Fibroblast of pulmonary artery (primary cell): ENCODE measurements at places on chromosomes 7 and 10.

DNA sequence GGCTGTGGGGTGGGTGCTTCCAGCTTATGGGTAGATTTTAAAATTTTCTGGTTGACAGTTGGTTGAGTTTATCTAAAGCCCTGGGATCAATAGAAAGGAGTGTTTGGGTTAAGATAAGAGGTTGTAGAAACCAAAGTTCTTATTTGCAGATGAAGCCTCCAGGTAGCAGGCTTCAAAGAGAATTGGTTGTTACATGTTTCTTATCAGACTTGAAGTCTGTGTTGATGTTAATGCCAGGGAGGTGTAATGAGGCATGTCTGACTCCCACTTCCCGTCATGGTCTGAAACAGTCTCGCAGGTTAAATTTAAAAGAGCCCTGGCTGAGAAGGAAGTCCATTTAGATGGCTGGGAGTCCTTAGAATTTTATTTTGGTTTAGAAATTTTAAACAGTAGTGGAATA lies 165.2 kb upstream of the TMEM72 start:
- DNase-seq: no peak

DNA sequence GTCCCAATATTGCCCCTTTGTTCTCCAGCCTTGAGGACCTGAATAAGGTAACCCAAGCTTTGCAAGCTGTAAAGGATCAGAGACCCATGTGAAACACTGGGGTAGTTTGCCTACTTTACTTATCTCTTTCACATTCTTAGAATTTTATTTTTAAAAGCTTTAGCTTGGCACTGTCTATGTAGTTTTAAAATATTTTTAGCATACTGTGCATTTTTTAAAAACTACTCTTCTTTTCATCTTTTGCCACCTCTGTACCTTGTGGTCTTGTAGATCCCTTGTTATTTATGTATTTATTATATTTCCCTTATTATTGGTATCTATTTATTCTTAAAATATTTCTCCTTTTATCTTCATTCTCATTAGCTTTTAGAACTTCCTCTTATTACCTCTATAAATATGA lies 12.0 kb upstream of the PTPRZ1 start:
- no peak for DNase-seq

- DNase-seq: no peak
These were observed 31.2 kb downstream of the LDB3 start for GRCh38 chr10:86699541-86699940.

DNA sequence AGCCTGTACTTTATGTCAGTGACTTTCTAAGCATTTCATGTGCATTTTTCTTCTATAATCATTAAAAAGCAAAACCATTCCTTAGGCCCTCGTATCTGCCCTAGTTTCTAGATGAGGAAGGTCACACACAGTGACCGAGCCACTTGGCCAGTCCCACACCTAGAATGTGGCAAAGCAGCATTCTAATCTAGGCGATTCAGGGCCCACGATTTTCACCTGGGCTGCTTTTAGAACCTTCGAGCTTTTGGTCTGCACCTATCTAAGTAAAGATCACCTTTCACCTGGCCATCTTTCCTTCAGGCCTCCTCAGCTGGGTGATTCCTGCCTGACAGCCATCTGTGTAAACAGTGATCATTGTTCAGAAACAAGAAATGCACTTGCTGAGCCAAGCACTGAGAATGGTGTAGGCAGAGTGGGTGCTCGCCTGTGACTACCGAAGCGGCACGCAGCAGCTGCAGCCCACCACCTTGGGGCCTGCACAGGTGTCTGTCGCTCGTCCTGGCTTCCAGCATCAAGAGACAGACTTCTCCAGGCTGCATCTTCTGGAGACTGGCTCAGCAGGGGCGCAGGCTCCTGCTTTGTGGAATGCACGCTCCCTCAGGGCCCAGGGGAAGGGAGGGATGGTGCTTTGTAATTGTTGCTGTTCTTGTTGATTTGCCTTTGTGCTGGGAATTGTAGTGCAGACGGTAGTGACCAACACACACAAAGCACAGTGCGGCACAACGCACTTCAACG lies 149.0 kb upstream of the INSYN2A start:
- DNase-seq: no peak

DNA sequence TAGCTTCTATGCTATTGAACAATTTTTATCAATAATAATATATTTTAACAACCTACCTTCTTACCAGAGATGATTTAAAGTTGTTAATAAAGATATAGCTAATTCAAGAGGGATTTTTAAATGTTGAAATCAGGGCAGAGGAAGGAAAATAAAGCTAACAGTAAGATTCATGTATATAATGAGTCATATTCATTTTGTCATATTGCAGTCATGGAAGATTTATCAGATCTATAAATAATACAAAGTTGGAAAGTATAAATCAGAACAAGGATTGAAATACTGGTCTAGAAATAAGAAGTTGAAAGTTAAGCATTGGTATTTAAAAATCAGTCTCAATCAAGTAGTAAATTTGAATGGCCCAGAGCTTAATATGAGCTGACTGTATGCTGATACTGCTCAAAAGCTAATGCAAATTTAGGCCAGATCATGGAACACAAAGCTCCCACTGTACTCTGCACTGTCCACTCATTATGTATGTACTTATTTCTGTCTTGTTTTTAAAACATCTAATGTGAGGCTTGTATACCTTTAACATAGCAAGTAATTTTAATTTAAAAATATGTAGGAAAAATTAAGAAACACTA lies 196.9 kb downstream of the ZEB1 start:
- no peak for DNase-seq

DNA sequence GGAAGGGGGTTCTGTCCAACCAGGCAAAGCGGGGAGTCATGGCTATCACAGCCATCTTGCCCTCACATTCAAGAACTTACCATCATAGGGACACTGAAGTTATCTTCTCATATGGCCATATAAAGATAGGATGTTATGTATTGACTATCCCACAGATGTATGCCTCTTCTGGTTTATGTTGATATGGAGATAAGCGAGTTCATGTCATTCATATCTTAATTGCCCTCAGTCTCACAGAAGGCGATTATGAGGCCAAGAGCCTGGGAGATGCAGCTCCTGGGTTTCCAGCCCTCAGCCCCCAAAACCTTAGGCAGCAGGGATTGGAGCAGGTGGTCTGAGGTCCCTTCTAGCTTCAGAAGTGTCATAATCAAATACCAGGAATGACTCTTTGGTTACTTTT lies 8.5 kb upstream of the ANKRD61 start:
- no peak for DNase-seq

DNA sequence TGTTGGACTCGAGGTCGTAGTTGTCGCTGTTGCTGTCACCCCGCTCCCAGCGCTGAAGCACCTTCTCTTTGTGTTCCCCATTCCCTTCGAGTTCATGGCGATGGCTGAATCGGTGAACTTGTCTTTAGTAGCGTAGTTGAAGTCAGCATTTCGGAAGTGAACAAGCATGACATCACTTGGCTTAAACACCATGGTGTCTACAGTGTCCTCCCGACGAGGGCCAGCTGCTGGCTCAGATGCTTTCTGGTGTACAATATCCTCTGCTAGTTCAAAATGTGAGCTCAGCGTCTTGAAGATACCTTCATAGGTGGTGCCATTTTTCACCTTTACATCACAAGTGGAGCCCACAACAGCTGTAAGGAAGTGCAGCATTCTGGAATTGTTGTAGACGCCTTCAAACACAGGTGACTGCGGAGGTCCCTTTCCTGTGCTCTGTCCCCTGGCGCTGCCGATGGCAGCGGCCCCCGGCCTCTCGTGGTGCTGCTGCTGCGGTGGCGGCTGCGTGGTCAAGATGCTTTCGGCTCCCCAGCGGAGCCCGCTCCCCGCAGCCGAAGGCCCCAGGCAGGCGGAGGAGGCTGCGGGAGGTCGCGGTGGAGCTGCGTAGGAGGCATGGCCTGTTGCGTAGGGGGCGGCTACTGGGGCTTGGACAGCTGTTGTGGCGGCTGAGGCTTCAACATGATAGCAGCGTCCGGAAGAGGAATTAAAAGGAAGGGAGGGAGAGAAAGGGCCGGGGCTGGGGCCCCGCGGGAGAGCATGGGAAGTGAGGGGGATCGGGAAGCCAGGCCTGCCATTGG lies 59.3 kb downstream of the ANKMY2 start:
- DNase-seq: peak; percentile 46

- DNase-seq: no peak
These were observed 569.0 kb upstream of the SORCS1 start for GRCh38 chr10:107733328-107734130.

DNA sequence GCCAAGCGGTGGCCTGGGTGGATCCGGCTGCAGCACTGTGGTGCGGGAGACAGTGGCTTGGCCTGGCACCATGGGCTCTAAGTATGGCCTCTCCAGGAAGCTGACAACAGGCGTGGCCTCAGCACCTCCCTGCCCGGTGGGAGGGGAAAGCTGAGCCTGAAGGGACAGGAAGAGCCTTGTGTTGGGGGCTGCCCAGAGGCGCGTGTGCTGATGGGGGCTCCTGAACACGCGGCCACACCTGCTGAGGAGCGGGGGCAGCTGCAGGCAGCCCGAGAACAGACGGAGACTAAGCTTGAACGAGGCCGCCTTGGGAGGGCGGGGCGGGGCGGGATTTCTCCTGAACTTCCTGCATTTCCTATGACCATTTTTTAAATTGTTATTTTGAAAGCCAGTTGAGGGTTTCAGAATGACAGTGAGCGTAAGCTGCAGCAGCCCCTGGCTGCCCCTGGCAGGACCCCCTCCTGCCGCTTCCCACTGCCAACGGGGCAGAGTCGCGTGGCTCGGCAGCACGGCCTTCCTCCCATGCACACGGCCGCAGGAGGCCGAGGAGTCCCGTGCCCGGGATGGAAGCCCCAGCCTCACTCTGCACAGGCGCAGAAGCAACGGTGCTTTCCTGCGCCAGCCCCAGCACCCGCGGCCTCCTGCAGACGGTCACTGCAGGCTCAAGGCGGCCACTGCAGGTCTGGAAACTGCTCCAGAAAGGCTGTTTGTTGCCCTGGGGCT lies 43.2 kb downstream of the DPYSL4 start:
- no peak for DNase-seq

DNA sequence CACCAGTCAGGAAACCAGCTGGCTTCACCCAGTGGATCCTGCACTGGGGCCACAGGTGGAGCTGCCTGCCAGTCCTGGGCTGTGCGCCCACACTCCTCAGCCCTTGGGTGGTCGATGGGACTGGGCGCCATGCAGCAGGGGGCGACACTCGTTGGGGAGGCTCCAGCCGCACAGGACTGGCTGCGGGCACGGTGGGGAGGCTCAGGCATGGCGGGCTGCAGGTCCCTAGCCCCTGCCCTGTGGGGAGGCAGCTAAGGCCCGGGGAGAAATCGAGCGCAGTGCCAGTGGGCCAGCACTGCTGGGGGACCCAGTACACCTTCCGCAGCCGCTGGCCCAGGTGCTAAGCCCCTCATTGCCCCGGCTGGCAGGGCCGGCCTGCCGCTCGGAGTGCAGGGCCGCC lies 12.4 kb upstream of the NRG3 start:
- DNase-seq: no peak

GRCh38 chr7:91265693-91266066 lies 1.4 kb downstream of the FZD1 start:
- no peak for DNase-seq

- DNase-seq: no peak
These were observed 19.0 kb downstream of the SRI start for GRCh38 chr7:88200789-88201188.

DNA sequence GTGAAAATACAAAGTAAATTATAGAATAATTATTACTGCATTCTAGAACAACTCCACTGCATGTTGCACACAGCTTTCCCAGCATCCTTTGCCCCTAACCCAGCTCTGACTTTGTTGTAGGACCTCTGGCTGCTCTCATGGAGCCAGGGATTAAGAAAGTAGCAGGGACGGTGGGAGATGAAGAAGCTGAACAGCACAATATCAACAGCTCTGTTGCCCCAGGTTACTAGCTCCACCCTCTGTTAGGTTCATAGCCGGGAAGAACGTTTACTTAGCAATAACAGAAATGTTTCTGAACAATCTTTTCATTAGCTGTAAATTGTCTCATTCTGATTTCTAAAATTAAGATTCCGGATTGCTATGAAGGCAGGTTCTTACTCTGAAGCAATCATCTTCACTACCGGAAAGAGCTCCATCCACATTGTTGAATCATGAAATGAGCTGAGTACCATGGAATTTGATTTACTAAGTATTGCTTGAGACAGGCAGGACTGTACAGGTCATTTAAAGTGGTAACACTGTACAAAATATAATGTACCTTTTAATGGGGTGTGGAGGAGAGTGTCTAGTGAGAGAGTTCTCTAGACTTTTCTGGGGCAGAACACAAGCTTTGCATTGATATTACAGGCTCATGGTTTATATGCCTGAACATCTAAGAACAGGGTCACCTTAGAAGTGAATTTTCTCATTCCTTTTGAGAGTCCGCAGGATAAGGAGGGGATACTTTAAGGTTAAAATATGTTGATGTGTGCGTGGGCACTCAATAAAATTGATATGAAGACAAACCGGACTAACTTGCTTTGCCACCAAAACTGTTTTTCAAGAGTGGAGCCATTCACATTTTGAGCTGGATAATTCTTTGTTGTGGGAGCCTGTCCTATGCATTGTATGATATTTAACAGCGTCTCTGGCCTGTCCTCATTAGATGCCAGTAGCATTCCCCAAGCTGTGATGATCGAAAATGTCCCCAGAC lies 20.8 kb upstream of the RAB18 start:
- DNase-seq: no peak

GRCh38 chr10:30510932-30511700 lies 77.1 kb downstream of the MAP3K8 start:
- peak; percentile 23 for DNase-seq

DNA sequence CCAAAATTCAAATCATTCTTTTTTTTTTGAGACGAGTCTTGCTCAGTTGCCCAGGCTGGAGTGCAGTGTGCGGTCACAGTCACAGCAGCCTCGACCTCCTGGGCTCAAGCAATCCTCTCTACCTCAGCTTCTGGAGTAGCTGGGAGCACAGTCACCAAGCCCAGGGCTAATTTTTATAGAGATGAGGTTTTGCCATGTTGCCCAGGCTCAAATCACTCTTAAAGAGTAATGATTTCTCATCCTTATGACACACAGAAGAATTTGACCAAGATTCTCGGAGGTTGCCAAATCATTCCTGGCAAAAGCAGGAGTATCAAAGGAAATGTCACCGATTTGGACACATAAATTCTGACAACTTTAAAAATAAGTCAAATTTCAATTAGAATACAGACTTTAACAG lies 39.1 kb downstream of the SIRT1 start:
- no peak for DNase-seq

- DNase-seq: no peak
These were observed 14.9 kb upstream of the SFMBT2 start for GRCh38 chr10:7425691-7426090.
